ENCODE measurements at places on chromosomes 4 and X. TPM values are rescaled to one million over a fixed set of nuclear protein-coding genes. Genes with fewer than 3 reads are reported as not detected.
A peak's percentile ranks its signal among the peaks of the same experiment; 100 is the strongest.

GRCh38 chr4:2085496-2085901 is 26.4 kb downstream of the NAT8L start:
- H3K27me3 ChIP-seq = no peaks in the 10 kb centered on the region
- H3K4me1 ChIP-seq = no peaks in the 10 kb centered on the region
- no peaks in the 10 kb centered on the region for H3K36me3 ChIP-seq
- DNase-seq = peak; percentile 54
- H3K27ac ChIP-seq = no peak overlapping the region
- H3K4me3 ChIP-seq = no peak overlapping the region

The HS6ST2 gene
- 0.82 TPM for total RNA-seq

- H3K27ac ChIP-seq = no peak overlapping the region
- DNase-seq = no peak
- no peak overlapping the region for H3K4me3 ChIP-seq
- no peaks in the 10 kb centered on the region for H3K4me1 ChIP-seq
- H3K36me3 ChIP-seq = no peaks in the 10 kb centered on the region
- no peaks in the 10 kb centered on the region for H3K27me3 ChIP-seq
Observed at GRCh38 chrX:44903830-44904530, 31.0 kb downstream of the KDM6A start.

The KDR gene
- total RNA-seq = 9.9 TPM

- H3K4me3 ChIP-seq = no peak overlapping the region
- H3K4me1 ChIP-seq = no peaks in the 10 kb centered on the region
- no peaks in the 10 kb centered on the region for H3K36me3 ChIP-seq
- H3K27me3 ChIP-seq = no peaks in the 10 kb centered on the region
- H3K27ac ChIP-seq = no peak overlapping the region
Observed at GRCh38 chrX:118271775-118272174, 74.1 kb upstream of the WDR44 start.

The FRMD7 gene
- total RNA-seq = 0.55 TPM

Data from sigmoid colon (tissue), 7 donors.